ENCODE measurements at places on chromosomes 7 and 10.

DNA sequence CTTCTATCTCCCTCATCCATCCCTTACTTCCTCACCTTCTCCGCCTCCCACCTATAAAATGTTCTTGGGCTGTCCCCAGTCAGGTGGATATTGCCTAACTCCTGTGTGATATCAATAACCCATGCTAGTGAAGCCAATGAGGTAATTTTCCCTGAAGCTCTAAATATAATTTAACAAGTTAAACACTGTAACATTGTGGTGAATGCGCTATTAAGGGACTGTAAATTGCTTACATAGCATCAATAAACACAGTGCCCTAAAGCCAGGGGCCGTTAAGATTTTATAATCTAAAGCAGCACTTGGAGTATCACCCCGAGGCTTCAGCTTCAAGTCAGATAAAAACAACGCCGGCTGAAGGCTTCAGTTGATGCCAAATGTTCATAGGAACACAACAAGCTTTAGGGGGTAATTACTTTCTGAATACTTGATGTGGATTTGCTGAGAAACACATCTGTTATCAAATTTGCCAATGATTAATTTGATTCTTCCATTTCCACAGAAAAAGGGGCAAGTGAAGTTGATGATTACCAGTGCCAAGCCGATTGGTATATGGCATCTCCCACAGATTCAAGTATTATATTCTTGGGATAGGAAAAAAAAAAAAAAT, 138.4 kb downstream of the CREB5 start:
- no peak for DNase-seq

- no peak for DNase-seq
Observed at GRCh38 chr10:79244068-79244442, 103.2 kb upstream of the PPIF start.

GRCh38 chr7:137045573-137045972, 177.1 kb downstream of the CHRM2 start:
- DNase-seq, result no peak

DNA sequence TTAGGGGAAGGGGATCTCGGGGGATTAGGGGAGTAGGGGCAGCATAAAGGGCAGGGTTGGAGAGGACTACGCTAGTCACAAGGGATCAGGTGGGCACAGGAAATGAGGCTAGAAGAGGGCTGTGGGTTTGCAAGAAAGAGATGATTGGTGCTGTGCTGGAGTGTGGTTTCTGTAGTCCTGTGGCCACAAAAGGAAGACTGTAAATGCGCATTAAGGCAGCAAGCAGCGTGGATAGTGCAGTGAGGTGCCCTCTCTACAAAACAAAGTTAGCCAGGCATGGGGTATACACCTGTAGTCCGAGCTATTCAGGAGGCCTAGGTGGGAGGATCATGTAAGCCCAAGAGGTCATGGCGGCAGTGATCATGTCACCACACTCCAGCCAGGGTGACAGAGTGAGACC, 212.1 kb downstream of the MLLT10 start:
- DNase-seq, result no peak

GRCh38 chr7:52917982-52918578, 117.4 kb upstream of the POM121L12 start:
- no peak for DNase-seq

- no peak for DNase-seq
Observed at GRCh38 chr7:139393621-139394211, 34.0 kb downstream of the LUC7L2 start.

- peak; percentile 55 for DNase-seq
Observed at GRCh38 chr10:124043310-124044142, 49.9 kb downstream of the CHST15 start.

- DNase-seq, result peak; percentile 57
Observed at GRCh38 chr10:31927884-31928548, 615 bp downstream of the ARHGAP12 start.

DNA sequence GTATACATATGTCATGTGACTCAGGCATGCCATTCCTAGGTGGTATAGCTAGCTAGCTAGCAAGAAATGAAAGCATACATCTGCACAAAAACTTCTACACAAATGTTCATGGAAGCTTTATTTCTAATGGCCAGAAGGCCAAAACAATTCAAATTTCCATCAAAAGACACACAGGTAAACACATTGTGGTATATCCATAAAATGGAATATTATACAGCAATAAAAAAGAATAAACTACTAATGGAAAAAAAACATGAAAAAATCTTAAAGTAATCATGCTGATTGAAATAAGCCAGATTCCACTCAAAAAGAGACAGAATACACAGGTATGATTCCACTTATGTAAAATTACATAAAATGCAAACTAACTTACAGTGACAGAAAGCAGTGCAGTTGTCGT, 154.3 kb downstream of the MACC1 start:
- DNase-seq, result no peak

DNA sequence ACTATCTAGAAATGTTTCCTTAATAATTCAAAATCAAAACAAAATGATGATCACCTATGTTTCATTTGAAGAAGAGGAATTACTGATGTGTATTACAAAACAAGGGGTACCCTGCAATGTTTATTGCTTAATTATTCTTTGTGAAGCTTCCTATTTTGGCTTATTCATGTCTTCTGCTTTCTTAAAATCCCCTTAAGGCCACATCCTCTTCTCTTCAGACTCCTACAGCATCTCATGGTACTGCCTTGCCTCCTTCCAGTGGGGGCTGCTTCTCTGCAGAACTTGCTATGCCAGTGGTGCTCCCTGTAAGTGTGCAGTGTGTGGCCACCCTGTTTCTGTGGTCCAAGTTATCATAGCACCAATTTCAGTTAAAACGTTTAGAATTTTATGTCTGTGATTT, 35.0 kb downstream of the CCDC146 start:
- peak; percentile 17 for DNase-seq

DNA sequence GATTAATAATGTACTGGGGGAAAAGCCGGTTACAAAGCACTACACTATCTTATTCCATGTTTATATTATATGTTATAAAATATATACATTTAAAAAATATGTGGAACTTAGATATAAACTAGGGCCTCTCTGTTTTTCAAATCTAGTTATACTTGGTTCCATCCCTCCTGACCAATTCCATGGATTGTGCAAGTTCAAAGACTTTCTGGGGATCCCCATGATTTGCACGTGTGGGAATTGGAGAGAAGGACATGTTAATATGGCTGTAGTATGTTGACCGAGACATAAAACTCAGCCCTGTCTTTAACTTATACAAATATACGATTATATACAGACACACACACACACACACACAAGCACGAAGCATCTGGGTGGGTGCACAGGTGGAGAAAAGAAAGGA, 18.8 kb upstream of the ECHDC3 start:
- no peak for DNase-seq

All from CD4-positive, alpha-beta T cell treated with Interleukin-15 for 1 hour (primary cell).